ENCODE measurements at places on chromosomes 5 and 9.

DNA sequence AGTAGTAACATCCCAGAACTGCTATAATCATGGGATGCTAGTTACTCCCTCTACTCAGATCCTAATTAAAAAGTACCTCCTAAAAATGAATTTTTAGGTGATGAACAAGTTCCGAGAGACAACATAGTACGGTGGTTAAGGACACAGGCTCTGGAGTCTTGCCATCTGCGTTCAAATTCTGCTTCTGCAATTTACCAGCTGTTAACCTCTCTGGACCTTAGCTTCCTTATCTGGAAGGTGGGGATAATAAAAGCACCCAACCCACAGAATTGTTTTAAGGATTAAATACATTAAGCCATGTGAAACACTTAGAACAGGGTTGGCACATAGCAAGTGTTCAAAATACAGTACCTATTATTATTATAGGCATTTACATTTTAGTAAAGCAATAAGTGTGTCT is 77.5 kb upstream of the XPA start:
- DNase-seq, result no peak

DNA sequence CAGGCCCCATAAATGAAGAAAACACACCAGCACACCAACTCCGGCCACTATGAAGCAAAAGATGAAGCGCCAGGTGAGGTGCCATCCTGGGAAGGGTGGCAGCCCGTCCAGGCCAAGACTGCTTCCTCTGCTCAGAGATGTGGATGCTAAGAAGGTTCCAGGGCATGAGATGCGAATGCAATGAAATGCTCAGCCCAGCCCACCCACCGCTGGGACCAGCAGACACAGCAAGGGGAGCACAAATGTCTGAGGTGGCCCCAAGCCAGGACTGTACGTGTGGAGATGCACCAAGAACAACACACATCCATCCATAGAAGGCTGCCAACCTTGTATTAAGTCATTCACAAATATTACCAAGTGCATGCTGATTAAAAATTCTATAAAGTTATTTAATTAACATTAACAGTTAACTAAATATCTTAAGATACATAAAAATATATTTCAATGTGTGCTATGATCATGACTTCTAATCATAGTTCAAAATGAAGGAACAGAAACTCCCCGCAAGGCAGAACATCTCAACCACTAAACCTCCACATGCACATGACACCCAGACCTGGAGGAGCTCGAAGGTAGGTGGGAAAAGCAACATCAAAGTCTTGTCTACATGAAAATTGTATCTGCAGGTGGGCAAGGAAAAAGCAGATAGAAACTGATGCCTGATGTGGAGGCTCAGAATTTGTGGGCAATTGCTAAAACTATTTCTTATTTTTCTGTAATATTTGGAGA is 43.7 kb downstream of the BICD2 start:
- DNase-seq, result no peak

DNA sequence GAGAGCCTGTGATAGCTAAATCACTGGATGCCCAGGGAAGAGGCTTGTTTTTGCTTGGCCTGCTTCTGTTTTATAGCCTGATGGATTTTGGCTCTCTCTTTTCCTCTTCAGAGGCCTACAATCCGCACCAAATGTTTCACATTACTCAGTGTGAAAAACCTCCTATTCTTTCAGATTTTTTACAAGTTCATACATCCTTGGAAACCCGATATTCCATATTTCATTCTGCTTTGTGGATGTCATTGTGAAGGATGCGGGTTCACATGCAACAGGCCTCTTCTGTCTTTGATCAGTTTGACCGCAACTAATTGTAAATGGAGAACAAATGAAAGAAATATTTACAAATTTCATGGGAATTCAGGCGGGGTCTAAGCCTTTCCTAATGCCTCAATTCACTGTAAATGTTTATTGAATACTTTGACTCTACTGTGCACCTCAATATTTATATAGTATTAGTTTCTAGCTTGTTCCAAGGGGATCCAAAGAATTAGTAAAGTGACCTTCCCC is 269.9 kb downstream of the DMRT2 start:
- no peak for DNase-seq

GRCh38 chr9:136253246-136254130 is 7.9 kb upstream of the QSOX2 start:
- DNase-seq, result no peak

DNA sequence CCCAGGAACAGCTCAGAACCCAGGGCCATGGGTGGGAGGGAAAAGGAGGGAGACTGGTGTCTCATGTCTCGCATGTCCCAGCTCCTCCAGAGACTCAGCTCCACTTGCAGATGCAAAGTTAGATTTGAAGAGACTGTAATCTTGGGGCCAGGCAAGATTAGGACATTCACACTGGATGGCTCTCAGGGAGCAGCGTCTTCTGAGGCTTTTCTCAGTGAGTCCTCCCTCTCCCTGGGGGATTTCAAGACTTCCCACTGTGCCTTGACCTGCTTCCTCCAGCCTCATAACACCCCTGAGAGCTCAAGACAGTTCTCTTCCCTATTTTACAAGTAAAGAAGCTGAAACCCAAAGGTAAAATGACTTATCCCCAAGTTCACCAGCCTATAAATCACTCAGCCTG is 10.5 kb upstream of the TCOF1 start:
- DNase-seq, result no peak
